Stimulated activated CD8-positive, alpha-beta memory T cell treated with anti-CD3 and anti-CD28 coated beads, Interleukin-4, amount 100 ng/mL, for 1 hour (primary cell): ENCODE measurements at places on chromosomes 6 and 20.

- DNase-seq = no peak
Observed at GRCh38 chr6:112254921-112255320, 554 bp upstream of the LAMA4 start.

DNA sequence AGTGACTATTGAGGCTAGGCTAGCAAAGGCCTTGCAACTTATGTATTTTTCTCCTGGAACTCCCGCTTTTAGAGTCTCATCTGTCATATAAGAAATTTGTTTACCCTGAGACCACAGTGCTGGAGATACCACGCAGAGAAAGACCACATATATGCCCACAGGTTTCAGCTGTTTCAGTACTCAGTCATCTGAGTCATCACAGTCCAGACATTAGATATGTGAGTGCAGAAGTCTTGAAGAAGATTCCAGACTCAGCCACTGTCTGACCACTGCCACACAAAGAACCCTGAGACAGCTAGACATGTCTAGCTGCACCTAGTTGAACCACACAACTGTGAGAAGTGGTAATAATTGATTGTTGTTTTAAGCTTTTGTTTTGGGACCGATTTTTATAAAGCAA is 648.3 kb downstream of the EPM2A start:
- DNase-seq = no peak

DNA sequence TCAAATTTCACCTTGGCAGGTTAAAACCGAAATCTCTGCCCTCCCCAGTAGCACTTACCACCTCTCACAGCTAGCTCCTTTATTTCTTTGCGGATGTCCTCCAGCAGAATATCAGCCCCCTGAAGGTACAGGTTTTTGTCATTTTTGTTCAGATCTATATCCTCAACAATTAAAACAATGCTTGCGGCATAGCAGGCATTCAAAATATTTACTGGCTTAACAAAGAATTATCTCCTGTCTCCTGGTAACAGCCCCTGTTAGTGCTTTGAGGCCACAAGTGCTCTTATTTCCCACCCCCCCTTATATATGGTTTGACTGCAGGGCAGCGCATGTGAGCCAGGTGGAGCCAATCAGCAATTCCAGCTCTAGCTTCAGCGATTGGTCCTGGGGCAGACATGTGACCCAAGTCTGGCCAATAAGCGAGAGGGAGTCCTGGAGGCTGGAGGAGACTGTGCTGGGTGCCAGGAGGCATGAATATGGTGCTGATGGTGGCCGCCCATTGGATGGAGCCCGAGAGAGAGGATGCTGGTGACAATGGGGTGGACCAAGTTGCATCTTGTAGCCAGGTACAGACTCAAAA is 21.0 kb downstream of the SULF2 start:
- DNase-seq = no peak

DNA sequence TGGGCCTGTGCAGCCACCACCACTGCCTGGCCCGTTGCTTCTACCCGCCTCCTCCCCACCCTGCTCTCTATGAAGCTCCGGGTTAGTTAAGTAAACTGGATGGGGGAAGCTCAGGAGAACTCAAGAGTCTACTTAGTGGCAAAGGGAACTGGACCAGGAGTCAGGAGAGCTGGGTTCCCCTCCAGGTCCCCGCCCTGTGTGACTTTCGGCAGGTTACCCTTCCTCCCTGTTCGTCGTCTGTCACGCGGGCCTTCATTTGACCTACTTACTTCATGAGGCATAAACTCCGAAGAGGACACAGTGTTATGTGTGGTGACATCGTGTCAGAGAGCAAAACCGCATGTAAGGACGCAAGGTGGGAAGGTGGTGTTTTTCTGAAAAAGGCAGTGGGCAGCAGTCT is 75.3 kb downstream of the TCP11 start:
- no peak for DNase-seq

DNA sequence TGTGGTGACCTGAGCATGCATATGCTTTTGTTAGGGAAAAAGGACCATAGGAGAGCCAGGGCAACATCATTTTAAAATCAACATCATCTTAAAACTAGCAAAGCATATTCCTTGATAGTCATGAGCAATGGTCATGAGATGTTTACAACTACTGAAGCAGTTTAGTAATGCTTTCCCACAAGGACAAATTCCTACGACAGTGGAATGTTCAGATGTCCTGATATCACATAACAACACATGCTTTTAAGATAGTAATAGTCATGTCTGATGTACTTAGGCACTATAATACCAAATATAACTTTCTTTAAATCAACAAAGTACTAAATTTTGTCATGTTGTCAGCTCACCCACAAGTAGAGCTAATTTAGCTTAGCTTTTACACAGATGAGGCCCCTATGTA is 370.3 kb downstream of the HTR1B start:
- no peak for DNase-seq

GRCh38 chr6:1789092-1789491 is 179.4 kb downstream of the FOXC1 start:
- DNase-seq = no peak

GRCh38 chr20:278181-278580 is 12.4 kb downstream of the C20orf96 start:
- DNase-seq = no peak

DNA sequence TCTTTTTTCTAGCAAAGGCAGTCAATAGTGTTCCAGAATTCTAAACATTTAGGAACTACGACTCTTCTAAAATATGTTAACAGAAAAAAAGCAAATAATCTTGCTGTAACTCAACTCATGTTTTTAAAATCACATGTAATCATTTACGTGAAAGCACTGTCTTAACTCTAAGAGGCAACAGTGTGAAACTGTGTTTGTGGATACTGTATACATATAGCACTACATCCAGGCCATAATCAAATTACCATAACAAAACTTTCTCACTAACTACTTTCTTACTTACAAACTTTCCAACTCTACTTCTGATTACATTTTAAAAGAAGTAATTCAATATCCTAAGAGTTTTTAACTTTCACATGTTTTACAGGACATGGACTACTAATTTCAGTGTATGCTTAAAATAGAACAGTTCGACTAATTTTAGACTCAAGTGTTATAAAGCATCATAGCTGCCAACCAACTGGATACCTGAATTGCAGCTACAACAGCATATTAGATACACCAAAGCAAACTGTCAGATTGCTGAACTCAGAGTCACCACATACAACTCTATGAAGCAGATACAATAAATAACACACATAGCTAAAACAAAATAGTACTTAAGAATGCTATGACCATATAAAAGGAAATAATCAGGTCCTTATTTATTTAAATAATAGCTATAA is 121.6 kb upstream of the BEND6 start:
- no peak for DNase-seq

GRCh38 chr6:125046107-125046925 is 84.1 kb downstream of the RNF217 start:
- DNase-seq = no peak

DNA sequence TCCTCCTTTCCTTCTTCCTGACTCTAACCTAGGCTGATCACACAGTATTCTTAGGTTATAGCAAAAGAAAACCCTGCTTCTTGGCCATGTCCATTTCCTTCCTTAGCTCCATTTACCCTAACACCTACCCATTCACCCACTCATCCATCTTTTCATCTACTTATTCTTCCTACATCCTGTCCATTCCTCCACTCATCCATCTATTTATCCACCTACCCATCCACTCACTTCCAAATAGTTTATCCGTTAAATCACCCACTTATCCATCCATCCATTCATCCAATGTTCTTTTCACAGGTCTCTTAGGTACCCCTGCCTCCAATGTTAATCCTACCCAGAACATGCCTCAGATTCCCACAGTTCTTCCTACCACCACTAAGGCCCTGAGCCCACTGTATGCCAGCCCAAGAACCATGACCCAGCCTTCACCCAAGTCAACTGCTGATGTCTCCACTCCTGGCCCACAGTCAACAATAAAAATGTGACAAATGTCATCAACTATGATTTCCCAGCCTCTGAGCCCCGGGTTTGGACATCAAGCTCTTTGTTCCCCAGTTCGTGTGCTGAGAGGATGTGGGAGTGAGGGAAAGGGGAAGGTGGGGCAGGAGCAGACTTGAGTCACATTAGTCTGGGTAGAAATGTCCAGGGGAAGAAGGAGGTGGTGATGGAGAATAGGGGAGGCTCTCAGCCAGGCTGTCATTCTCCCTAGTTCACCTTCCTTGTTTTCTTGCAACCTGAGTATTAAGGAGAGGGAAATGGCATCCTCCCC is 24.4 kb downstream of the TREML4 start:
- no peak for DNase-seq

GRCh38 chr20:59730722-59731121 is 126.4 kb downstream of the PHACTR3 start:
- DNase-seq = no peak

DNA sequence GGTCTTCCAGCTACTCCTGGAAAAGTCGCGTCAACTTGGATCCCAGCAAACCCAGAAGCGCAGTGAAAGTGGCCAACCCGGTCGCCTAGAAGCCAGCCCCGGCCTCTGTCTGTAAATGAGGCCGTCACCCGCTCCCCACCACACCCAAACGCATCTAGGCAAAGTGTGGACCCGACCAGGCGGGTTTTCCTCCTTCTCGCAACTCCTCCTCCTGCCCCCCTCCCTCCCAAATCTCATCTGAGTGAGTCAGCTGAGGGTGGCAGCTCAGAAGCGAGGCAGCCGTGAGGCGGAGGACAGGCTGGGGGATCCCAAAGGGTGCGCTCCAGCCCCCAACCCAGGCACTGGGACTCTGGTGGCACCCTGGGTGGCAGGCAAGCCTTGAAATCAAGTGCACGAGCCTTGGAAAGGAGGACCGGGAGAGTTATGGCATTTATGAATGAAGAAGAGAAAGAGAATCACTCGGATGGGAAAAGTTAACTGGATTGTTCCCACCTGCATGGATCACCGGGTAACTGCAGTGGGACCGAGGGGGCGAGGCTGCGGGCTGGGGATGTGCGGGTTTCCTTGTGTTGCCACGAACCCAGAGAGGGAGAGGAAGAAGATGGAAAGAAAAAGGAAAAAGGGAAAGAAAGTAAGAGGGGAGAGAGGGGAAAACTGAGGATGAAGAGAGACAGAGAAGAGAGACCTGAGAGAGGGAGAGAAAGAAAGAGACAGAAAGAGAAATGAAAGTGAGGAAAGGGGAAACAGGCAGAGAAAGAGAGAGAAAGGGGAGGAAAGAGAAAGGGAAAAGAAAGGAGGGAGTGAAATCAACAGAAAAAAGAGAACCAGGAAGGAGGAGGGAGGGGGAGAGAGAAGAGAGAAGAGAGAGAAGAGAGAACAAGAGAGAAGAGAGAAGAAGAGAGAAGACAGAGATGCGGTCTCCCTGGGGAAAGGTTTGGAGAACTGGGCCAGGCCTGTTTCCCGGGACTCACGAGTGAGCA is at the start of gene APCDD1L:
Gene APCDD1L (minus strand): TSS at position 167 of the 980 bp plus-strand sequence. CDS start 692 bp downstream, outside the sequence.
- no peak for DNase-seq

DNA sequence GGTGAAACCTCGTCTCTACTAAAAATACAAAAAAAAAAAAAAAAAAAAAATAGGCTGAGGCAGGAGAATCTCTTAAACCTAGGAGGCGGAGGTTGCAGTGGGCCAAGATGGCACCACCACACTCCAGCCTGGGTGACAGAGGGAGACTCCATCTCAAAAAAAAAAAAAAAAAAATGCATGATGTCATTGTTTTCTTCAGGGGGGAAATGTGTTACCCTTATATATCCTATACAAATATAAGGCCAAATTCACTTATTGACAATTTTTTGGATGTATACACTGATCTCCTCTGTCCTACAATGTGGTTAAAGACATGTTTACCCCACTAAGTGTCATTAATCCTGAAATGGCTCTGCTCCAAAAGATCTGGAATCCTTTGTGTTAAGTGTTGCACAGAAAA is 73.1 kb downstream of the TPBG start:
- DNase-seq = no peak

- no peak for DNase-seq
Observed at GRCh38 chr6:89970072-89970471, 75.8 kb downstream of the GJA10 start.

- no peak for DNase-seq
Observed at GRCh38 chr6:41272591-41273240, 13.8 kb downstream of the TREM1 start.

DNA sequence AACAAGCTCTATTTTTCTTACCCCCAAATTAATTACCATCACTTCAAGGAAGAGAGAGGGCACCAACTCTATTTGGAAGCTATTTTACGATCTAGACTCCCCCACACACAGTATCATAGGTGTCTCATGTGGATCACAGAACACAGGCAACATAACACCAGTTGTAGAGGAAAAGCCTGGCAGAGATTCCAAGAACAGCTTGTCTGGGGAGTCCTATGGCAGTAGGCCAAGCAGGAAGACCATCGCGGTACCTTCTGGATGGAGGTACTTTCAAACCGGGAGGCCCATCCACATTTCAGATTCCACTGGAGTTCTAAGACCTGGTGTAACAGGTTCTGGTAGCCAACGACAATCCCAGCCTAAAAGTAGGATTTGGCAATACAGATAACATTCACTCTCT is 37.6 kb upstream of the SPDEF start:
- no peak for DNase-seq

GRCh38 chr6:112683926-112684325 is 336.8 kb downstream of the RFPL4B start:
- DNase-seq = no peak

- peak; percentile 18 for DNase-seq
Observed at GRCh38 chr6:3456898-3457709, at the start of gene SLC22A23. Gene SLC22A23, minus strand, starts transcription at chr6:3457050. Its CDS starts 491 bp downstream, at chr6:3456559.

GRCh38 chr6:134739299-134740026 is 210.4 kb downstream of the ALDH8A1 start:
- DNase-seq = no peak

GRCh38 chr6:15608396-15608795 is 54.4 kb downstream of the DTNBP1 start:
- no peak for DNase-seq

DNA sequence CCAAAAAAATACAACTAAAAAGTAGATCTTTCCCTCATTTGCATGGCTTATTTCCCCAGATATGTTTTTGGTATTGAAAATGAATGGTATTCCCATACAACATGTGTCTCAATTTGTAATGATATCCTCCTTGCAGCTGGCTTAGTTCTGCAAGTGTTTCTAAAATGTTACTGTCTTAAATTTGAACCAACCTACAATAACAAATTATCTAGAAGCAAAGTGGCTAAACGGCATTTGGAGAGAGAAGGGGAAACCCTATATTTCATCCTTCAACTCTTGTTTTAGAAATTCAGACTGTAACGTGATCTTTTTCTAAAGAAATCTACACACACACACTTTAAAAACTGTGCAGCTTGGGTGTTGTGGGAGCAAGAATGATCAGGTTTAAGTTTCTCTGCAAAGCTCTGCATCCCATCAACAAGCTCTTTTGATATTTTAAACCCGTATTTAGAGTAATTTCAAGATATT is 153.0 kb downstream of the SOBP start:
- DNase-seq = no peak

DNA sequence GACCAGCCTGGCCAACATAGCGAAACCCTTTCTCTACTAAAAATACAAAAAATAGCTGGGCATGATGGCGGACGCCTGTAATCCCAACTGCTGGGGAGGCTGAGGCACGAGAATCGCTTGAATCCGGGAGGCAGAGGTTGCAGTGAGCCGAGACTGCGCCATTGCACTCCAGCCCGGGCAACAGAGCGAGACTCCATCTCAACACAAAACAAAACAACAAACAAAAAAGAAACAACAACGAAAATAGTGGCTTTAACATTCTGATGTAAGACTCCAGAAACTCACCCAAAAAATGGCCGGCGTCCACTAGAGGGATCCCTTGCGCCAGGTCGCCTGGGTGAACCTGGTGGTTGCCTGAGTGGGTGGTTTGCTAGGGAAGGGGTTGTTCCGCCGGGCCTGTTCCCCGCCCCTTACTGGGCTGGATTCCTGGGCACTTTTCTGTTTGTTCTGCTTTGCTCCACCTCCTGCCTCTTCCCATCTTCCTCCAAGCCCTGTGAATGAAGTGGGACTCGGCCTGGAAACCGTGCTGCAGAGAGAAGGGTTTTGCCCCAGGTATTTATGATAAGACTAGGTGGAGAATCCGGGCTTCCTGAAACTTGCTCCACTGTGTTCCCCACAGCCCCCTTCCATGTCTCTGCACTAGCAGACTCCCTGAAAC is 1.5 kb downstream of the PABPC1L start:
- no peak for DNase-seq
